ENCODE measurements at places on chromosomes 6 and 20. TPM values are rescaled to one million over a fixed set of nuclear protein-coding genes. Genes with fewer than 3 reads are reported as not detected.

DNA sequence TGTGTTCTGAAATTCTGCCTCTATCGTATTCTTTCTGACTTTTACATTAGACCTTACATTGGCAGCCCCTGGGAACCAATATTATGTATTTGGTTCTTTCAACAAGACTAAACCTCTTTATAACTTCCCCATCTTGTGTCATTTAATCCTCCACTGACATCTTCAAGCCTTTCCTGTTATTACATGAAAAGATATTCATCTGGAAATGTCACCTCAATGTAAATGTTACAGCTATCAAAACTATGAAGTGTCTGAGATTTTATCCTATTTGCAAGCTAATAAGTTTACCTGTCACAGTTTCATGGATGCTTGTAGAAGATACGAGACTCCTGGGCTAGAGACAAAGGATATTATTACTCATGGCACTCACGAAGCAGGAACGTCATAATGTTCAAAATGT, 43.9 kb upstream of the NOX3 start:
- no peak for DNase-seq

- DNase-seq = peak; percentile 38
These were observed 858 bp downstream of the BCAS1 start for GRCh38 chr20:54069501-54069971.

DNA sequence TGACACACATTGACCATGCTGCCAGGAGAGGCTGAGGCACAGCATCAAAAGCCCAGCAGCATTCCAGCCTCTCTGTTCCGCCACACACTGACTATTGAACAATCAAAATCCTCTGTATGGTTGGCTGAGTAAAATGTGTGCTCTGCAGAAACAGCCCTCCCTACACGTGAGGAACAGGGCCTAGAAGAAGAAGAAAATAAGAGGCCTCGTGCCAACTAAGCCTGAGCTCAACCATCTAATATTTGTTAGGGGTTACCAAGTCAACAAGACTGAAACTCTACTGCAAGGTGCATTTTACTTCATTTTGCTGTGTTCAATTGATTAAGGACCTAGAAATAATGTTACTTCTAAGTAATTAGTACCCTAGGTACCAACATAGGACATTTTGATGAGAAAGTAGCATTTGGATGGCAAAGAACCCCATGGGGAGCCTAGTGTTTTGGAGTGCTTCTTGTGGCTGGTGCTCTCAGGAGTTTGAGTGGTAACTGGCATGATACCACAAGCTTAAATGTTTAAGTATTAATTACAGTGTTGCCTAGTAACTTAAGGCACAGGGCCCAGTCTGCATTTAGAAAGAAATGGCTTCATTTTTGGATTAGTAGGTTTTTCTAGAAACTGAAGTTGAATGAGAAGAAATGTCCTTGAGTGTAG, 146.6 kb upstream of the PLN start:
- DNase-seq = no peak

DNA sequence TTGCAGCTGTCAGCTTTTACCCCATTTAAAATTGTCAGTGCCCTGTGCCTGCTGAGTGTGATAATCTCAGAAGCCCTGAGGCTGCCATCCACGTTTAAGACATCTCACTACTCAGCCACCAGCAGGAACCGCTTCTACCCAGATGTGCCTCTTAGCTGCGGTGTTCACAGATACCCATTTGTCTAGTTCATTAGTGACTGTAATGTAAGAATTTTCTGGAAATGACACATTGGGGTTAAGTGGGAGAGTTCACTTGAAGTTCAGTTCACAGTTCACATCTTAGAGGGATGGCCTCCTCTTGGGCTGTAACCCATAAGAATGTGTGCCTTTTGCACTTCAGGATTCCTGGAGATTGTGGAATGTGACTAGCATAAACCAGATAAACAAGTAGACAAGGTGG, 477.7 kb downstream of the BTBD3 start:
- no peak for DNase-seq

GRCh38 chr20:10079964-10080363, 45.2 kb downstream of the ANKEF1 start:
- DNase-seq = no peak

- DNase-seq = no peak
These were observed 25.9 kb upstream of the ROS1 start for GRCh38 chr6:117451671-117452070.

DNA sequence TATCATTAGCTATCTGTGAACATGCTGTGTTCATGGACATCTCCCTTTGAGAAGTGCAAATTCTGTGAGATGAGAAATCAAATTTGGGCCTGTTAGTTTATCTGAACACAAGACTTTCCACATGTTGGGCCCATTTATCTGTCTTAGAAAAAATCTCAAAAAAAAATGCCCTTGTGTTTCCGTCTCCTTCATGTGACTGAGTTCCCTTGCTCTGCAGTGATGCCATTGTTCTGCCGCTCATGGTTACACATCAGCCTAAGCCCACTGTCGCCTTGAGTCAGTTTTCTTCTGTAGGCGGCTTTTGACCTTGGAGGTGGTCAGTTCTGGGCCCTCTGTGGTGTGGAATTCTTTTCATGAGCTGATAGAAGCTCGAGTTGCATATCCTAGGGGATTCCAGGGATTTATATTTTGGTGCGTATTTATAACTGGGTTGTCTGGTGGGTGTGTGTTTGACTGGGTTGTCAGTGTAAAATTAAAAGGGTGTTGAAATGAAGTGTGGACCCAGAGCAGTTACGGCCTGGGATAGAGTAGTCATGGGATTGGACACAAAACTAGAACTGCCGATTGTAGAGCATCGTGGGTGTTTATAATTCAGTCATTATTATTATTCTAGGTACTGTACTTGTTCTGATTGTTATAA, 156.7 kb downstream of the JARID2 start:
- no peak for DNase-seq

DNA sequence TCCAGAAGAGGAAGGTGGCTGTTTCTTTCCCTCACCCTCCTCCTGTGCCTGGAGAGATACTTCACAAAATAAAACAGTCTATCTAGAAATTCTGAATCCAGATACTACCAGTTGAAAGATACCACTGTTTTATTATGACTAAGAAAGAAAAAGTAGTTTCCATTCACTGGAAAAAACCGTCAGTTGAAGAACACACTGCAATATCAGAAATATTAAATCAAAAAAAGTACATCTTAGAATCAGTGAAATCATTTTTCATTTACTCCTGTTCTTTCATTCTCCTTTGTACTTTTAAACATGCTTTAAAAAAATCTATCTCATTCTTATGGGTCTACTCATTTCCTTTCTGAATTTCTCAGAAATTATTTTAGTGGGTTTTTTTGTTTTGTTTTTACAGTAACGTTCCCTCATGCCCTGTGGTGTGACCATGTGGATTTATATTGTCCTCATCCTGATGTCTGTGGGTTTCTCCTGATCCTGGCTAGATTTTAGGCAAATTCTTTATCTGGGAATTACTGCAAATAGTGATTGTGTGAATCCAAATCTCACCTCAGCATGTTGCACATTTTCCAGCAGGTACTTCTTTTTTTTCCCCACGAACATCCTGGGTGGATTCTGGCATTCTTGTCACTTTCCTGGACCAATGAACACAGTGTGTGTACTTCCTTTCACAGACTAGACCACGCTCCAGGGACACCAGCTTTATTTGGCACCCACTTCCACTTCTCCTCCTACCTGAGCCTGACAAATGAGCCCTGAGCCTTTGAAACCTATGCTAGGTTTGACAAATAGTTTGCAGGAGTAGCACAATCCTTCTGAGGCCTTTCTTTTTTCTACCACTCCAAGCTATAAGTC, 114.0 kb upstream of the LAMP5 start:
- no peak for DNase-seq

DNA sequence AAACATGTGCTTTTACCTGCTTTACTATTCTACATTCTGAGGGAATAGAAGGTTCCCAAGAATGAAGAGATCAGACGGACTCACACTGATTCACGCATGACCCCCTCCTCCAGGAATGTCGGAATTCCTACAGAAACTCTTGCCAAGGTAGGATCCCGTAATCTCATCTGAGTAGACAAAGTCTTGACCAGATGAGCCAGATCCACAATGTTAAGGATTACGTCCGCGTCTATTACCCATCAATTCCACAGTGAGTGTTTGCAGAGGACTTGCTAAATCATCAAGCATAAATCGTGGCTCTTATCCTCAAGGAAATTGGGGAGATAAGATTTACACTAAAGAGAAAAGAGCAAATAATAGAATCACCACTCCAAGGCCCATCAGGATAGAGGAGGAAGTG, 245.9 kb upstream of the FOXQ1 start:
- DNase-seq = no peak

DNA sequence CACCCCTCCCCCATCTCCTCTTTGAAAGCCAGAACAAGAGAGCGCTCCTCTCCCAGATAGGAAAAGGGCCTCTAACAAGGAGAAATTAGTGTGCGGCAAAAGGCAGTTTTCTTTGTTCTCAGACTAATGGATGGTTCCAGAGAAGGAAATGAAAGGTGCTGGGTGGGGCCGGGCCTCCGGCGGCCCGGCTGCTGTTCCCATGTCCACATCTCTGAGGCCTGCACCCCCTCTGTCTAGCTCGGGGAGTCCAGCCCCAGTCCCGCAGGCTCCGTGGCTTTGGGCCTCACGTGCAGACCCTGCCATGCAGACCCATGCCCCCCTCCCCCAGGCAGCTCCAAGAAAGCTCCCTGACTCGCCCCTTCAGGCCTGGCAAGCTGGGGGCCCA, 35.8 kb upstream of the MRGBP start:
- DNase-seq = no peak

GRCh38 chr6:187210-187861, 105.0 kb upstream of the DUSP22 start:
- no peak for DNase-seq

GRCh38 chr6:56771929-56772607, 129.4 kb upstream of the DST start:
- no peak for DNase-seq

GRCh38 chr20:50628332-50628731, 63.0 kb downstream of the RIPOR3 start:
- no peak for DNase-seq

DNA sequence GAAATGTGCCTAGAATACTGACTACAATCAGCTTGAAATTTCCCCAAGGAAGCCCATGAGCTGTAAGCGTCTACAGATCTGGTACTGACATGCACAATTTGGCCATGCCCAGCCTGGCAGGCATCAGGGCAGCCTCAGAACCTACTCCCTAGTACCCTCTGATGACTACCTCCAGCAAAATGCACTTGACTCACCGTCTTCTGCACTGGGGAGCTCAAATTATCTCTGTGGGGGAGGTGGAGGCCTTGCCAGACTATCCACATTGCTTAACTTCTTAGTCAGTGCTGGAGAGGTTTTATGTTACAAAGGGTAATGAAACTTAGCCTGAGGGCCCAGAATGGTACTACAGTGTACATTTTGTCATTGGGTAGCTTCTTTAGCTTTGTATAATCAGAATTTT, 126.0 kb upstream of the ADGRF1 start:
- no peak for DNase-seq

- DNase-seq = no peak
These were observed 71.7 kb downstream of the B4GALT5 start for GRCh38 chr20:49641683-49642656.

DNA sequence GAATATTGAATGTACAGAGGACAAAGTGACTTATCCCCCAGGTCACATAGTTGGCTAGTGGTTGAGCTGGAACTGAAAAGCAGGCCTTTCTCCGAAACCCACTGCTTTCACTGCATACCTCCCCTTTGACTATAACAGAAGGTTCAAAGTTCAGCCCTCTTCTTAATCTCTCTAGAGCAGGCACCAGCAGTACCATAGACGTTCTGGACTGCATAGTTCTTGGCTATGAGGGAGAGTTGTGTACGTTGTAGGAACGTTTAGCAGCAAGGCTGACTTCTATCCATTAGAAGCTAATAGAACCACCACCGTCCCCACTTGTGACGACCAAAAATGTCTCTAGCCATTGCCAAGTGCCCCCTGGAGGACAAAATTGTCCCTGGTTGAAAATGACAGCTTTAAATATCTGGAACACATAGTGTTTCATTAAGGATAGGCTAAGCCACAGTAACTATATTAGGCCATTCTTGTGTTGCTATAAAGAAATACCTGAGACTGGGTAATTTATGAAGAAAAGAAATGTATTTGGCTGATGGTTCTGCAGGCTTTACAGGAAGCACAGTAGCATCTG, 123.8 kb upstream of the MTHFD1L start:
- no peak for DNase-seq

Gene DEFB119
- total RNA-seq = not detected

Gene CST8
- not detected for total RNA-seq

Gene KCNK5
- total RNA-seq = 31.8 TPM

Gene SCAND1
- total RNA-seq = 60.5 TPM

Gene FAM209B
- 0.92 TPM for total RNA-seq

Gene MPIG6B
- total RNA-seq = not detected

Gene WFDC12
- total RNA-seq = not detected

All from H9 (cell line).